ENCODE measurements at places on chromosomes 1 and 21.

- peak; percentile 82 for DNase-seq
Measured at GRCh38 chr1:27366411-27367159, at the start of gene MAP3K6. Gene MAP3K6 (minus strand): TSS chr1:27366961. CDS start chr1:27366597, 364 bp downstream.

- peak; percentile 83 for DNase-seq
Measured at GRCh38 chr1:179369751-179370341, 4.1 kb downstream of the AXDND1 start.

DNA sequence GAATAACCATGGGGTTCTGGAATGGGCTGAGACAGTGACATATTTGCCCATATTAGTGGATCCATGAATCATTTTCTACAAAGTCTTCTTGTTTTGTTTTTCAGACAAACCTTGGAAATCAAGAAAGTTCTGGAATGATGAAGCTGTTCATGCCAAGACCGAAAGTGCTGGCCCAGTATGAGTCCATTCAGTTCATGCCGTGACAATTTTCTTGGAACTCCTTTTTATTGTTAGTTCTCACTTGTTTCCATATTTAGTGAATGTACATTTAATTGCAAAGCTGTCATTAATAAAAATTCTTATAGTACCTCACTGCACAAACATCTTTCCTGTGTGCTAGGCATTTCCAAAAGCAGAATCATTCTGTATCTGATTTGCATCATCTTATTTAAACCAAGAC is 100.6 kb upstream of the KCNJ15 start:
- no peak for DNase-seq

GRCh38 chr1:115218034-115218405 is 120.0 kb downstream of the NGF start:
- no peak for DNase-seq

GRCh38 chr21:37224861-37225839 is 42.0 kb downstream of the VPS26C start:
- DNase-seq = no peak

- DNase-seq = no peak
Measured at GRCh38 chr1:62917314-62917713, 133.4 kb downstream of the ATG4C start.

DNA sequence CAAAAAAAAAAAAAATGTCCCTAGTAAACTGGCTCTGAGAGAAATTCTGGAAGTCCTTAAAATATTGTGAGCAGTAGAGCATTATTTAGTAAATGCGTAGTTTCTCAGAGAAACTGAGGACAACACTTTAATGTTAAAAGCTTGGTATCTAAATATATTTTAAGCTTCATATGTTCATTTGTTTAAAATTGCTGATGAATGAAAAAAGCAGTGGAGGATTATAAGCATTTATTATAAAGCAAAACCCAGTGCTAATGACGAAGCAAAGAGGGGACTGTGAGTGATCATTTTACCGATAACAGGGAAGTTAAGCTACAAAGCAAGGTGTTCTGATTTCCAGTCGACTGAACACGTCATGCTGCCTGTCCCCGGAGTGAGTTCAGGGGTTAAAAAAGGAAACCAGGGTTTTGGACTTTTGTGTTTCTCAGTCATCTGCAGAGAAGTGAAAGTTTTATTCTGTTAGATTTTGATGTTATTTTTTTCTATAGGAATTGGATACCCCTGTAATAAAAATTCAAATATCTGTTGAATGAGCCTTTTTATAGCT is 64.5 kb upstream of the SCCPDH start:
- DNase-seq = no peak

DNA sequence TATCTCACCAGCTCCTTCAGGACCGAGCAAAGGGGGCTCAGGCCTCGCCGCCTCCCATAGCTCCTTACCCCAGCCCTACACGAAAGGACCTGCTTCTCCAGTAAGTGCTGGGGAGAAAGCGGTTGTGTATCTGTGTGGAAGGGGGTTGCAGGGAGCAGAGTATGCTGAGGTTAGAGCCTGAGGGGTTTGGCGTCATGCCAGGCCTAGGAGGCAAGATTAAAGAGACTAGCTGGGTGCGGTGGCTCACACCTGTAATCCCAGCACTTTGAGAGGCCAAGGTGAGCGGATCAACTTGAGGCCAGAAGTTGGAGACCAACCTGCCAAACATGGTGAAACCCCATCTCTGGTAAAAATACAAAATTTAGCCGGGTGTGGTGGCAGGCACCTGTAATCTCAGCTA is 14.1 kb upstream of the RASSF5 start:
- peak; percentile 18 for DNase-seq

GRCh38 chr21:46486481-46487126 is 27.9 kb downstream of the DIP2A start:
- no peak for DNase-seq

GRCh38 chr1:228922722-228923376 is 187.6 kb downstream of the RHOU start:
- DNase-seq = no peak

DNA sequence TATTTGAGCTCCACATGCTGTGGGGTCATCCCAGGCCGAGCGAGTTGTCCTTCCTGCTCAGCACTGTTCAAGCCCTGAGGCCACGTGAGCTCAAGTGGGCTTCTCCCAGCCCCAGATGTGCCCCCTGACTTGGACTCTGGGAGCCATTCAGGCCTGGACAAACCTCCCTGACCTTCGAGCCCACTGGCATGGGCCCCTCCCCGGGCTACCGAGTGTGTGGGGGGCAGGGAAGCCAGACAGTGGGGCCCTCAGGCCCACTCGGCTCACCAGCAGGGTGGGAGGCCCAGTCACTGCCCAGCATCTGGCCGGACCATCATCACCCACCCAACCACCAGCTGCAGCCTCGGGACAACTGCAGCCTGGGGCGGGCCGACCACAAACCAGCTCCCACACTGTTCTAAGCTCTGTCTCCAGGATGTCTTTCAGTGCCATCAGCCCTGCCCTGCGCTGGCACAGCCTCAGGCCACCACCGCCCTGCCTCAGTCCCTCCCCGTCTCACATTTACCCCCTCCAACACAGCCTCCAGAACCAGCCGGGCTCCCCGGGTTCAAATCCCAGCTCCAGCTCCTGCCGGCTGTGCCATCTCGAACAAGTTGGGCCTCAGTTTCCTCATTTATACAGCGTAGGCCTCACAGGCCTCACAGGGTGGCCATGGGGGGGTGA is 20.9 kb upstream of the PLEKHG5 start:
- no peak for DNase-seq

- no peak for DNase-seq
Measured at GRCh38 chr1:82034812-82035211, 234.1 kb downstream of the ADGRL2 start.

DNA sequence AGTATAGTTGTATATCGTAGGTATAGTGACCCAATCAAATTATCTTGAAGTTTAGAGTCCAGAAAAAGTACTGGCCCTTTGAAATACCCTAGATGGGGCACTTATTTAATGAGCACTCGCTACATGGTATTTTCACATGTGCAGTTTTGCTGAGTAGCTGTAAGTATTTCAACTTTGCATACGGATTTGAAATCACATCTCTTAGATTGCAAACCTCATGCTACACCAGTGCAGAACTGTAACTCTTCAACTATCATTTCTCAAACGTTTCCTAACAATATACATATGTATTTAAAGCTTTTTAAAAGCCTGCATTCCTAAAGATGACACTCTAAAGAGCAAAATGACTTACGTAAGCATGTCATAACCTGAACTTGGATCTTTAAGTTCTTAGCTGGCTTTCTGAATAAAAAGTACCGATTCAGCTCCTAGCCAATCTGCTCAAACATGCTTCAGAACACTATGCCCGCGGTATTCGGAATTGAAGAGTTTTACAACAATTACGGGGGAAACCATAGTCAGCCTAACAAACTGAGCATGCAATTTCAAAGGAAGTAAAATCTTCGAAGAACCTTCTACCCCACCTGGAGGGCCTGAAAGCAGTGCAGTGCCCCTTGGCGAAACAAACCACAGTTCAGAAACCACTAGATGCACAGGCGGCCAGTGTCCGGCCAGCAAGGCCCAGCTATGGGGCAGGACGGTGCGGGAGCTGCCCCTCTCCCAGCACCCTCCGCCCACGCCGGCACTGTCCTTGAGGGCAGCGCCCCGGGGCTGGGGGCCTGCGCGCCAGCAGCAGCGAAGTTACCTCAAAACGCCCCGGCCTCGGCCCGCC is 863 bp downstream of the FH start:
- DNase-seq = peak; percentile 29

- no peak for DNase-seq
Measured at GRCh38 chr1:174074757-174075156, 52.6 kb upstream of the RC3H1 start.

DNA sequence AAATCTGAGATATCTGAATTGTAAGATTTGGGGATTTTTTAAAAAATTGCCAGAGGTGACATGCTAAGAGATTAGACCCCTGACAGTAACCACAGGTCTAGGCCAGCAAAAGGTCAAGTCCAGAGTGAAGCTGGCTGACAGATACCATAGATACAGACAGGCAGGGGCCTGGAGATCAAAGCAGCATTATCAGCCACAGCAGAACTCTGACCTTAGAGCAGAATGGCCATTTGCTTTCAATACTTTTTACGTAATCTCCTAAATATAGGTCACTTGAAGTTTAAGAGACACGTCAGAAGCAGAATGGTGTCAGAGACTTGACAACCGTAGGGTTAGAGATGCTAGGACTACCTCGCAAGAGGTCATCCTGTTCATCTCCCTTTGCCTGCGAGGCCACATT is 40.8 kb upstream of the RXRG start:
- no peak for DNase-seq

GRCh38 chr1:26799479-26800142 is 11.9 kb downstream of the PIGV start:
- no peak for DNase-seq

GRCh38 chr1:110765640-110766335 is 91.0 kb upstream of the KCNA3 start:
- DNase-seq = peak; percentile 61

GRCh38 chr1:43074244-43074643 is 97.8 kb downstream of the EBNA1BP2 start:
- DNase-seq = no peak

DNA sequence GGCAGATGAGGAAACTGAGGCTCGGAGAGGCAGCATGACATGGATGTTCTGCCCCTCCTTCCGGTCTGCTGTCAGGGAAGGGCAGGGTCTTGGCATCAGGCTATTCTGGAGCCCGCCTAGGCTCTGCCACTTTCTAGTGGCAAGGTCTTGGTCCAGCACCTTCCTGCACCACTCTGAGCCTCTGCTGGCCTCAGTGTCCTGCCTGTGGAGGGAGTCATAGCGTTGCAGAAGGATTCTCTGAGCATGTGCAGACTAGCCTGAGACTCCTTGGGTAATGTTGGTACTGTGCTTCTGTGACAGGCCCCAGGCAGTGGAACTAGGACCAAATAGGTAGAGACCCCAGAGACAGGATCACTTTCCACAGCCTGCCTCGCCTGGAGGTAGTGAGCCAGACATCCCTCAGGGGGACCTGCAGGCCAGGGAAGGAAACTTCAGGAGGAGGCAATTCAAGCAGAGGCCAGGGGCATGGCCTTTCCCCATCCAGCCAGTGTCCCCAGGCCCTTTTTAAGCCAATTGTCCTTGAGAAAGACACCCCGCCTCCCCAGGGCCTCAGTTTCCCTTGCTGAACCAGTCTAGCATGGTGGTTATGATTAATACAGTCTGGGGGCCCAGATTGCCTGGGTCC is 10.6 kb downstream of the EDN2 start:
- DNase-seq = no peak

DNA sequence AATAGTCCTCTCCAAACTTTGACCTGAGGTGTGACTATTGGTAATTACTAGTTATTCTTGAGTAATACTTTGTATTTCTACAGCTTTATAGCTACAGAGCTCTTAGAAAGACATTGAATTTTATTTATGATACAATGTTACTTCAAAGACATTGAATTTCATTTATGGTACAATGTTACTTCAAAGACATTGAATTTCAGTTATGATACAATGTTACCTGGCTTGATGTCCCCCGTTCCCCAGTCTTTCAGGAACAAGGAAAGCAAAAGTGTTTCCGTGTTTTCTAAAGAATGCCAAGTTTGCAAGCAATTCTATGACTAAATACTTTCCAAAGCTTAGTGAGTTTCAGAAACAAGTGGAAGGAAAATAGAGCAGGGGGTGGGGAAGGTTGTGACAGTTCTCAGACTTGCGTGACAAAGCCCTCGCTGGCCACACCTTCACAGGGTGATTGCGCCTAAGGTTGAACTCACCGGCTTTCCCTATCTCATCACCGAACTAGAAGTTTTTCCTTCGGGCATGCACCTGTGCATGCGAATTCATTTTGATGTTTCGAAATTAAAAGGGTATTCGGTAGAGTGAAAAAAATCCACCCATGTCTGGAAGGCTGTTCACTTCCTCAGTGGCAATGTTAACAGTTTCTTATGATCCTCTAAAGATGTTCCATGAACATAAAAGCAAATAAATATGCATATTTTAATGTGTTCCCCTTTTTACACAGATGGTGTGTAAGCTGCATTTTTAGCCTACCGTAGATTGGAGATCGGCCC is 909 bp upstream of the PAXBP1 start:
- peak; percentile 33 for DNase-seq

DNA sequence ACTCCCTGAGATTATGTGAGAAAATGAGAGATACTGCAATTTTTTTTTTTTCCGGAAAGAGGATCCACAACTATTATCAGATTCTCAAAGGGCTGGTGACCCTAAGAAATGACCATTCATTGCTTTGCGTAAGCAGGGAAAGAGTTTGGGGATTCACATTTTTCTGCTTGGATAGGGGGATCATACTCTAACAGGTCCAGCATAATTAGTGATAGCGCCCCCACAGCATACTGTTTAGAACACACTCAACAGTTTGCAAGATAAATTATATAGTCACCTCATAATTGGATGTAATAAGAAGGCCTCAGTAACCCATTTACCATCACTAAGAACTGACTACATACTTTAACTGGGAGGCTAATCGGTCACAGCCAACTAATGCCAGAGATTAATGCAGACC is 1.9 kb downstream of the CCT3 start:
- no peak for DNase-seq

DNA sequence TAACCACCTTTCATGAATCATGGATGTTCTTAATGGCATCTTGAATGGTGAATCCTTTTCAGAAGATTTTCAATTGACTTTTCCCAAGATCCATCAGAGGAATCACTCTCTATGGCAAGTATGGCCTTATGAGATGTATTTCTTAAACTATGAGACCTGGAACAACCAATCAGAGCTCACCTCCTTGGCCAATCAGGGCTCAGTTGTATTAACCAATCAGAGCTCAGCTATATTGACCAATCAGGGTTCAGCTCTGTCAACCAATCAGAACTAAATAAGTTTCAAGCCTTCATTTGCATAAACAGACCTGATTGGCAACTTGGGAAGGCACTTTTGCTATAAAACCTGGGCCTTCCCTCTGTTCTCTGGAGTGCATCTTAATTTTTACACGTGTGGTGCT is 13.6 kb upstream of the FAM3B start:
- no peak for DNase-seq

- DNase-seq = no peak
Measured at GRCh38 chr21:34775793-34776192, 107.0 kb downstream of the CLIC6 start.

GRCh38 chr1:55127827-55128343 is 87.3 kb downstream of the USP24 start:
- DNase-seq = no peak

DNA sequence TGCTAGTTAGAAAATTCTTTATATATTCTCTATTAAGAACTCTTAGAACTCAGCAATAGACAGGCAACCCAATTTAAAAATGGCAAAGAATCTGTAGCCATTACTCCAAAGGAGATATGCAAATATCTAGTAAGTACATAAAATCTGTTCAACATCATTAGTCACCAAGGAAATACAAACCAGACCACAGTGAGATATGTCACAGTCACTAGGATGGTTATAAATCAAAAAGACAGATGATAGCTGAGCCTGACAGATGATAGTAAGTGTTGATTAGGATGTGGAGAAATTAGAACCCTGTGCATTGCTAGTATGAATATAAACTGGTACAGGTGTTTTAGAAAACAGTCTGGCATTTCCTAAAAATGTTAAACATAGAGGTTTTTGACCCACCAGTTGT is 26.6 kb downstream of the SRSF11 start:
- DNase-seq = no peak
